Glomerular endothelial cell (primary cell): ENCODE measurements at places on chromosomes 16 and 17. TPM values are rescaled to one million over a fixed set of nuclear protein-coding genes. Genes with fewer than 3 reads are reported as not detected.

GRCh38 chr17:40559954-40560591, 5.2 kb downstream of the CCR7 start:
- DNase-seq, result peak; percentile 69

The EVI2A gene
- 0.53 and 1.2 TPM in 2 replicates for total RNA-seq

- no peak for DNase-seq
Observed at GRCh38 chr17:21213638-21214014, 335 bp downstream of the TMEM11 start.

DNA sequence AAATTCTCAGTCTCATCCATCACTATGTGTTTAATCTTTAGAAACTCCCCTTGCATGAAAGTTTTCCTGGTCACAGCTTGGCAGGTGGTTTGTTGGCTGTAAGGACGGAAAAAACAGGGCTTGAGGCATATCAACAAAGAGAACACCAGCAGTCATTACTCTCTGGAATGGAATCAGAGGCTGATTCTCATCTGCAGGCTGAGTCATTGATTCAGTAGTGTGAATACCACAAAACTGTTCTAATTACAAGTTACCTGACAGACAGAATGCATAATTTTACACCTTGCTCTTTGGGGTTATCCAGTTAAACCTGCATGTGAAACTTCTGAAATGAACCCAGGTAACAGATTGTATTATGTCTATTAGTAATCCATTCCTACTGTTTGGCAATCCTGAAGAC, 11.5 kb upstream of the SLFN12L start:
- no peak for DNase-seq
